ENCODE measurements at places on chromosomes 13 and 19. TPM values are rescaled to one million over a fixed set of nuclear protein-coding genes. Genes with fewer than 3 reads are reported as not detected.

Gene PROZ
- not detected for total RNA-seq

Gene PNMA8A
- 0.79 TPM for total RNA-seq

Gene ZNF556
- total RNA-seq, result 2.0 TPM

Gene PLPP2
- 39.8 TPM for total RNA-seq

Gene FAAP24
- 1.0 TPM for total RNA-seq

Gene ZNF792
- 1.8 TPM for total RNA-seq

Gene CYP4F11
- 2.7 TPM for total RNA-seq

Gene ZNF439
- total RNA-seq, result 0.53 TPM

Gene LILRB3
- total RNA-seq, result not detected

Gene PLEKHA4
- total RNA-seq, result 0.79 TPM

Gene CGB1
- total RNA-seq, result not detected

Gene PEG3
- total RNA-seq, result 0.53 TPM

Gene ONECUT3
- under 0.01 TPM for total RNA-seq

Gene MEIS3
- total RNA-seq, result 8.7 TPM

Gene PRRG2
- total RNA-seq, result 6.3 TPM

Gene CYP2A13
- not detected for total RNA-seq

Gene RFPL4A
- total RNA-seq, result not detected

Gene CBLC
- 65.0 TPM for total RNA-seq

Gene MEGF8
- total RNA-seq, result 14.0 TPM

Gene JAK3
- 0.26 TPM for total RNA-seq
